RPMI7951 (cell line): ENCODE measurements at places on chromosomes 12 and 14.
A peak's percentile ranks its signal among the peaks of the same experiment; 100 is the strongest.

DNA sequence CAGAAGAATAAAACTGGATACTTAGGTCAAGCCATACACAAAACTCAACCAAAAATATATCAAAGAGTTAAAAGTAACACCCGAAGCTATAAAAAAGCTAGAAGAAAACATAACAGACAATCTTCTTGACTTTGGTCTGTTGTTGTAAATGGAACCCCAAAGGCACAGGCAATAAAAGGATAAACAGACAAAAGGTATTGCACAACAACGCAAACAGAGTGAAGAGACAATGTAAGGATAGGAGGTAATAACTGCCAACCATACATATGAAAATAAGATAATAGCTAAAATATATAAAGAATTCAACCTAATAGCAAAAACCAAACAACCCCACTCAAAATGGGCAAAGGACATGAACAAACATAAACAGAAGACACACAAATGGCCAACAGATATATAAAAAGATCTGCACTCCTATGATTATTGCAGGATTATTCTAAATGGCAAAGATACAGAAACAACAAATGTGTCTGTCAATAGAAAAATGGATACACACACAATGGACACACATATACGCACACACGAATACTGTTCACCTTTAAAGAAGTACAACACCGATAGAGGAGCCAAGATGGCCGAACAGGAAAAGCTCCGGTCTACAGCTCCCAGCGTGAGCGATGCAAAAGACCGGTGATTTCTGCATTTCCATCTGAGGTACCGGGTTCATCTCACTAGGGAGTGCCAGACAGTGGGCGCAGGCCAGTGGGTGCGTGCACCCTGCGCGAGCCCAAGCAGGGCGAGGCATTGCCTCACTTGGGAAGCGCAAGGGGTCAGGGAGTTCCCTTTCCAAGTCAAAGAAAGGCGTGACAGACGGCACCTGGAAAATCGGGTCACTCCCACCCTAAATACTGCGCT is 1137.1 kb downstream of the FSCB start:
- DNase-seq: no peak

- DNase-seq: peak; percentile 95
Measured at GRCh38 chr12:58420503-58420902, 479.1 kb downstream of the ATP23 start.

DNA sequence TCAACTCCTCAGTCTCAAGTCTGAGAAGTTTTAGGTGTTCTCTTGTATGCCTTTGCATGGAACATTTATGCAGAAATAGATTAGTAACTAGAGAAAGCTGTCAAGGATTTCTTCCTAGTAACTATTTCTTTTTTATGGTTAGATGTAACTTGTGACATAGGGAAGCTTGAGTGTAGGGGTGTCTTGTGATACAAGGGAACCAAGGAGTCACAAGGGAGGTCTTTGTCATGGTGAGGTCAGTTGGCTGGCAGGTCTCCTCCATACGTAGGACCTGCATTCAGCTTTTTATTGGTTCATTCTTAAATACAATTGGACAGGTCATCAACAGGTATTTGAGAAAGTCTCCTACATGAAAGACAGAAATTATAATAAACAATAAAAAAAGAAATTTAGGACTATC is 394.0 kb upstream of the CCDC196 start:
- no peak for DNase-seq

DNA sequence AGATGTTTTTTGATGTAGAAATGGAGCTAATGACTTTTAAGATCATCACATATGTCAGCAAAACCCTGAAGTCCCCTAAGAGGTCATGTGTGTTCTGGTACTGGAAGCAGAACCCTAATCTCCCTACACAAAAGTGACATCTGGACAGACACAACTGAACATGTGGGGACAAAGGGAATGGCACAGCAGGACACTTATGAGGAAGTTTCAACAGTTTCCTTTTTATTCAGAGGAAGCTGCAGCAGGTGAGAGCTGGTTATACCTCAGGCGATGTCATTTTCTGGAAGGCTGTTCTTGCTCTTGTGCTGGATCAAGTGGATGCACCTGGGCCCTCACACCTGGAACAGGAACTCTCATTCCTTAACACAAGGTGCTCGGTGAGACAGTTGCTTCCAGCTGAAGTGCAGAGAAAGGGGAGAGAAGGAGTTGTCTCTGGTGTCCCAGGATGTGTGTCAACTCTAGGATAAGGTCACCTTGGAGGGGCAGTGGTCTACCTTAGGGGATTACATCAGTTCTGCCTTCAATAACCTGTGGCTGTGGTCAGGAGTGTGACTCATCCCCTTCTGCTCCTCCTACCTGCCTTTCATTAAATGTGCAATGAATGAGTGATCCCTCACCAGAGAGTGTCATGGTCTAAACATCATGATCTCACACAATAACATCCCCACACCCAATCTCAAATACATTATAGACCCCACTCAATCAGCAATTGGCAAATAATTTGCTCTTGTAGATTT is 463.4 kb downstream of the TMEM121 start:
- no peak for DNase-seq

GRCh38 chr12:68229956-68230355 is 4.3 kb upstream of the IL26 start:
- DNase-seq: no peak

GRCh38 chr12:121961195-121961879 is 42.9 kb downstream of the CFAP251 start:
- no peak for DNase-seq

GRCh38 chr12:70733385-70733784 is 96.2 kb upstream of the PTPRB start:
- peak; percentile 55 for DNase-seq

GRCh38 chr12:128609861-128610260 is 213.9 kb downstream of the SLC15A4 start:
- DNase-seq: no peak

DNA sequence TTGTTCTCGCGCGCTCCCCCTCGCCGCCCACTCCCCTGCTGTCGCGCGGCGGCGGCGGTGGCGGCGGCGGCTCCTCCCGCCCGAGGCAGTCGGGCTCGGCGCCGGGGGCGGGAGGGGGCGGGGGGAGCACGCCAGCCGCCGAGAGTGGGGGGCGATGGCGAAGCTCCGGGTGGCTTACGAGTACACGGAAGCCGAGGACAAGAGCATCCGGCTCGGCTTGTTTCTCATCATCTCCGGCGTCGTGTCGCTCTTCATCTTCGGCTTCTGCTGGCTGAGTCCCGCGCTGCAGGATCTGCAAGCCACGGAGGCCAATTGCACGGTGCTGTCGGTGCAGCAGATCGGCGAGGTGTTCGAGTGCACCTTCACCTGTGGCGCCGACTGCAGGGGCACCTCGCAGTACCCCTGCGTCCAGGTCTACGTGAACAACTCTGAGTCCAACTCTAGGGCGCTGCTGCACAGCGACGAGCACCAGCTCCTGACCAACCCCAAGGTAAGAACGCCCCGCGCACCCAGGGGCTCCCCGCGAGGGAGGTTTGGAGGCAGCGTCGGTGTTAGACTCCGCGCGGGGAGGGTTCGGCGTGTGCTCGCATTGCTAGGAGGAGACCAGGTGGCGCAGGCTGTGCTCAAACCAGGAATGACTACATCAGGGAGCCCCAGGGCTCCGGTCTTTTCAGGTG is 629 bp downstream of the KCNMB4 start:
- DNase-seq: peak; percentile 31

- no peak for DNase-seq
Measured at GRCh38 chr12:45743247-45743646, 13.7 kb downstream of the ARID2 start.
